NCI-H460 (cell line): ENCODE measurements at places on chromosomes 16 and 17. TPM values are rescaled to one million over a fixed set of nuclear protein-coding genes. Genes with fewer than 3 reads are reported as not detected.

The ABCC11 gene
- not detected in 2 replicates for total RNA-seq

The ABCA9 gene
- 0.02 TPM in 1 of 2 replicates, not detected in the other for total RNA-seq

The CDH3 gene
- not detected in 2 replicates for total RNA-seq

The CTRB2 gene
- not detected in 2 replicates for total RNA-seq

DNA sequence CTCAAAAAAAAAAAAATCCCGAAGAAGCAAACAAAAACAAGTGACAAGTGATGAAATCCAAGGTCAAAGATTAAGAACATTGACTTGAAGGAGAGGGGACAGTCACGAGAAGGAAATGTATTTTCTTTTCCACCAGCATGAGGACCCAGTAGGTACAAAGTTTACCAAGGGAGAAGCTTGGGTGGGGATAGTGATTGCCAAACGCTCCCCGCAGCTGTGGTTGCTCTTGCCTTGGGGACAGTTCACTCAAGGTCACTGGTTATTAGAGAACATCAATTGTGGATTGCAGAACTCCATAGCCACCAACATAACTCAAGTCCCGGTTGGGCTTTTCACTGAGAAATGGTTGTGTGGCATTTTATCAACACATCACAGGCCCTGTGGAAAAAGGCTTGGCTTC, 27.0 kb downstream of the RSL1D1 start:
- no peak for DNase-seq

The NTN3 gene
- total RNA-seq: 0.07 and 0.14 TPM in 2 replicates

GRCh38 chr17:37286430-37286829, 89.4 kb upstream of the C17orf78 start:
- DNase-seq: no peak

The MEFV gene
- total RNA-seq: 0.17 TPM in 1 of 2 replicates, not detected in the other

DNA sequence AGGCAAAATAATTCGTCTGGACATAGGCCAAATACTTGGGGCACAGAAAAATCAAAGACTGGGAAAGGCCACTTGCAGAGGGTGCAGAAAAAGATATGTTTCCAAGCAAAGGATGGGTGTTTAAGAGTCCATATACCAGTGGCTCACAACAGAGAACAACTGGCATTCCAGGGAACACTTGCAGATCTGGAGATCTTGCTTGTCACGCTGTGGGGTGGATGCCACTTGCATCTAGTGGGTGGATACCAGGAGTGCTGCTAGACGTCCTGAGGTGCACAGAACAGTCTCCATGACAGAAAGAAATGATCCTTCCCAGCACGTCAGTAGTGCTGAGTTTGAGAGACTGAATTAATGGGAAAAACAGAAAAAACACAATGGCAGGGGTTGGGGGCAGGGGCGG, 8.4 kb downstream of the CBX8 start:
- no peak for DNase-seq

The CDRT15 gene
- total RNA-seq: not detected in 2 replicates

DNA sequence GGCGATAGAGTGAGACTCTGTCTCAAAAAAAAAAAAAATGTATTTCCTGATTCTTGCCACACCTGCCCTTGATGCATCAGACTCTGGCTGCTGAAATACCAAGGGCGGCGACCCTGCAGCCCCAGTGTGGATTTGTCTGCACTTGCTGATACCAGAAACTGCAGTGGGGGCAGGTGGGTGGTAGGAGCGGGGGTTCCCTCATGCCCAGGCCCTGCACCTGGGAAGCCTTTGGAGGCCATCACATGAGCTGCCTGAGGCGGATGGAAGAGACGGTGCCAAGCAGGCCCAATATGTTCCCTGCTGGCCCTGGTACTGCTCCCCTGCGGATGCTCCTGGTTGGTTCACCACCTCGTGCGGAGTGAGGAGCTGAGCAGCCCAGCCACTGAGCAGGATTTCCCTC, 50.6 kb downstream of the MARF1 start:
- no peak for DNase-seq

The HGS gene
- 57.5 and 57.9 TPM in 2 replicates for total RNA-seq

DNA sequence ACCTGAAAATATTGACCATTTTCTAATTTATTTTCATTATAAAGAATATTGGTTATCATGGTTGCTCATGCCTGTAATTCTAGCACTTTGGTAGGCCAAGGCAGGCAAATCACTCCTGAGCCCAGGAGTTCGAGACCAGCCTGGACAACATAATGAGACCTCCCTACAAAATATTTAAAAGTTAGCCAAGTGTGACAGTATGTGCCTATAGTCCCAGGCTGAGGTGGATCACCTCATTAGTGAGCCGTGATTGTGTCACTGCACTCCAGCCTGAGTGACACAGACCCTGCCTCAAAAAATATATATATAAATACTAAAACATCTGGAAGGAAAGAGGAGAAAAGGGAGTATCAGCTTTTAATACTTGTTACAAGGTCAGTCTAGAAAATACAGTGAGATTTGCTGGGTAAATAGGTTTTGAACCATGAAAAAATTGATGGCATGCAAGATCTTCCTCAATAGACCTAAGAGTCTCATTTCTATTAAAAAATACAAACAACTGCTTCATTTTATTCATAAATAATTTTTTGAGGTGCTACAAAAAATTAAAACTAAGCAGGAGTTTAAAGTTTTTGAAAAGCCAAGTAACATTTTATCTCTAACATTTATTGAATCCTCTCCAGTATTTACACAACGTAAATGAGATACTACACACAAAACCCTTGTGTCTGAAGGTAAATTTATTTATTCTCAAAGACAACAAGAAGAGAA, 47.7 kb downstream of the TUBD1 start:
- no peak for DNase-seq

DNA sequence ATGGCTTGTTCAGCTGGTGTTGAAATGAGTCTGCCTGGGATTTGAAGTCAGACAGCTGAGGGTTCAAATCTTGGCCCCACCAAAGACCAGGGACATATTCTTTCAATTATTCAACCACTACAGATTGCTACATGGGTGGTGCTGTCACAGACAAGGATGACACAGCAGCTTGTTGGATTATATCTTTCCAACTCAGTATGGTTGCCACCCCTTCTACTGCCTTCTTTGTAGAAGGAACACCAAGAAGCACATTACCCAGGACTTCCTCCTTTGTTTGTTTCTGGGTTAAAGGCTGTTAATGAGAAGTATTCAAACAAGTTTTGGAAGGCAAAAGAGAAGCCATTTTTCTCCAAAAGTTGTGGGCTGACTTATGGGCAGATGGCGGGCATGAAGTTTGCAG, 78.6 kb downstream of the COPRS start:
- DNase-seq: no peak

GRCh38 chr17:39688475-39688835, 598 bp upstream of the PGAP3 start:
- no peak for DNase-seq

DNA sequence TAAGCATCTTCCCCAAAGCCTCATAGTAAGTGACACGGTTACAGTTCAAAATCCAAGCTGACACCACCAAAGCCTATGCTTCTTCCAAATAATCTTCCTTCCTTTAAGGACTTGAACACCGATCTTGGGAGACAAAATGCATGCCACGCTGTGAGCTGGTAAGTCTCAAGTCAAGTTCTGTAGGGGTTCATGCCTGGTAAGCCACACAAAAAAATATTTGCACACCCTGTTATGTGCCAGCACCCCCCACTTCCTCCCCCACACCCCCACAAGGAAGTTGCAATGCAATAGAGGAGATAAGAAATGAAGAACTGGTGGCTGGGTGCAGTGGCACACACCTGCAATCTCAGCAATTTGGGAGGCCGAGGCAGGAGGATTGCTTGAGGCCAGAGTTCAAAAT, 5.6 kb downstream of the NOG start:
- DNase-seq: no peak

The FOXL1 gene
- 10.8 and 11.3 TPM in 2 replicates for total RNA-seq

DNA sequence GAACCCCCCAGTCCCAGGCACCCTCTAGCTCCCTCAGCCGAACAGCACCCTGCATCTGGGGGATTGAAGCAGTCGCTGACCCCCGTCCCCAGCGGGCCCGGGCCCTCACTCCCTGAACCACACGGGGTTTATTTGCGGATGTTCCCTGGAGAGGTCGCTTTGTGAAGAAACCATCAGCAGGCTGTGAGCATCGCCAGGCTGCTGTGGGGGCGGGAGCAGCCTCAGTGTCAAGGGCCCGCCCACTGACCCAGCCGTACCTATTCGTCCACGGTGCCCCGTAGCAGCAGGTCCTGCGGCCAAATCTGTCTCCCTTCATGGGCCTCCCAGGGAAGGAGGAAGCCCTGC, 6.4 kb upstream of the RAB40C start:
- no peak for DNase-seq

DNA sequence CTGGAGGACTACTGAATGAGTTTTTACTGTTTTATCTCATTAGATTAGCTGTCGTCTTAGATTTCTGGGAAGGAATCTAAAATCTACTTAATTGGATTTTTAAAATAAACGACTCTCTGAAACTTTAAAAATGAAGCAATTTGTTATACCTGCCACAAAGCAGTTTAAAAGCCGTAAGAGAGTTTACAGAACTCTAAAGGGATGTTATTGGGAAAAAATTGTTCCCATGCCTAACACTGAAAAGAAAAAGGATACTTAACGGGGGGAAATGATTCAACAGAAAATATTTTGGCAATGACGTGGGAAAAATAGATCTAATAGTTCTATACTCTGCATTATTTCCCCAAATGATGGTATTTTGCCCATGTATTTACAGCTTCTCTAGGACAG, 27.0 kb downstream of the ARHGAP17 start:
- DNase-seq: no peak

GRCh38 chr16:48609652-48610029, 339 bp downstream of the N4BP1 start:
- peak; percentile 28 for DNase-seq

The ZFPM1 gene
- 0.67 and 0.95 TPM in 2 replicates for total RNA-seq

DNA sequence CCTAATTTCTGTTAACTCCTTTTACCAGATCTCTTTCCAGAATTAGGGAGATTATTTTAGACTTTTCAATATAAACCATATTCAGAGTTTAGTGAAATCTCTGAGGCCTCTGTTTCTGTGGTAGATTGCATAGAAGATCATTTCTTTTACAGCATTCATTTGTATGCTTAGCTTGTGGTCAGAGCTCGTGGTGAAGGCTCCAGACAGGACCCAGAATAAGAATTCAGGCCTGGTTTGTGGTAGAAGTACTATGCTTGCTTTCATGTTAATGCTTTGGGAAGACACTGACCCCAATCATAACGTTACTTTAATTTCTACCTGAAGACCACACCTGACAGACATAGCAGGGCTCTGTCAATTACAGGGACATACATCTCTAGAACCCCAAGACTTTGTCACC, 258.1 kb downstream of the FTO start:
- DNase-seq: no peak

The CCL4 gene
- not detected in 2 replicates for total RNA-seq

The NLK gene
- total RNA-seq: 11.3 and 13.0 TPM in 2 replicates

- no peak for DNase-seq
These were observed 638.0 kb downstream of the MAF start for GRCh38 chr16:78962457-78962929.

GRCh38 chr17:50043290-50044148, 12.4 kb upstream of the ITGA3 start:
- no peak for DNase-seq

DNA sequence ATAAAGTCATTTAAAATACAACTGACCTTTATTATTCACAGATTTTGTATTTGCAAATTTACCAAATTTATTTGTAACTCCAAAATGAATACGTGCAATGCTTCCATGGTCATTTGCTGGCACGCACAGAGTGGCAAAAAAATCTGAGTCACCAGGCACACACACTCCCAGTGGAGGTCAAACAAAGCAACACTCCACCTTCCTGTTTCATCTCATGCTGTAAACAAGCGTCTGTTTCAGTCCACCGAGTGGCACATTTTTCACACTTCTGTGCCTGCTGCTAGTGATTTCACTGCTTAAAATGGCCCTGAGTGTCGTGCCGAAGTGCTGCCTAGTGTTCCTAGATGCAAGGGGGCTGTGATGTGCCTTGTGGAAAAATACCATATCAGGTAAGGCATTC, 17.8 kb upstream of the ITGAE start:
- DNase-seq: peak; percentile 26

DNA sequence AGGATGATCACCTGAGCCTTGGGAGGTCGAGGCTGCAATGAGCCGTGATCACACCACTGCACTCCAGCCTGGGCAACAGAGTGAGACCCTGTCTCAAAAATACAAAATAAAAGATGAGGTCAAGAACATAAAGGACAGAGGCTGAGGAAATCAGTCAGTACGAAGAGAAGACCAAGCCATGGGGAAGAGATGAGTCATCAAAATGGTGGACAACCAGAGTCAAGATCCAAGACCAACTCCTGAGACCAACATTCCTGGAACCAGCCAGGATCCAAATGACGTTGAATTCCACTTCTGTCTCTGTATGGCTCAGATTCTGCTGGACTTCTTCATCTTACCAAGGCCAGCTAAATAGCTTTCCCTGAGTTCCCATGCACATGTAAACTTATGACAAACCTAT, 44.8 kb upstream of the NOG start:
- DNase-seq: no peak

The RBFOX1 gene
- not detected in 2 replicates for total RNA-seq

DNA sequence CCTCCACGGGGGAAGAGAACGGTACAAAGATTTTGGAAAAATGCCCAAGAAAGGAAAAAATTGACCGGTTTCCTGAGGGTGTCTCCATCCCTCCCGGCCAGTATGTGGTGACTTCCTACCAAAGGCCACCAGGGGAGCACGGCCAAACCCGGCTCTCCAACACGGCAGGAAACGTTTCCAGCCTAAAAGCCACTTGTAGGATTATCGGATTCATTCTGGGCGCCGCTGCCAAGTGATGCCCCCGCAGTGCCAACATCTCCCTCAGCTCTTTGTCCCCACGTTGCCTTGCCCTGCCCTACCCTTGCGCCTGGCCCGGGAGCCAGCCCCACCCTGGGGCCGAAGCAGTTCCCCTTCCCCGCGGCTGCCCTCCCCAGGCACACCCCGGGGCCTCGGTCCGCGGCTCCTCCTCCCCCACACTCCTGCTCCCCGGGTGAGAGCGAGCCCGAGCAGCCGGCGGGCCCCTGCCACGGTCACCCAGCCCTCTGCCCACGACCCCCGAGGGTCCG, 688 bp downstream of the CRK start:
- DNase-seq: peak; percentile 50

The BRIP1 gene
- 4.8 and 4.9 TPM in 2 replicates for total RNA-seq

The SOCS1 gene
- 0.75 and 1.1 TPM in 2 replicates for total RNA-seq

GRCh38 chr17:36500745-36501225, 14.3 kb downstream of the ZNHIT3 start:
- no peak for DNase-seq

DNA sequence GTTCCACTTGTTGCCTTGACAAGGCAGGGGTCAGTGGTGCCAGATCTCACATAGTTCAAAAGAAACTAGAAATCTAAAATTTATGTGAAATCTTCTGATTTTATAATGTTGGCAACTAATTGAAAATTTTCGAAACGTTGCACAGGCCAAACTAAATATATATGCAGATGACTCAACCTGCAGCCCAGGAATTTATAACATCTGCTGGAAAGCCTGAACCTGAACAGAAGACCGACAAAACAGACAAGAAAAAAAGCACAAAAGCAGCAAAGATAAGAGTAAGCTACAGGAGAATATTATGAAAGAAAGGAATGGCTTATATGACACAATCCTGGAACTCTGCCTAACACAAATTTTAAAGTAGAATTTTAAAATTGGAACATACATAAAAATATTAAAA, 207.6 kb downstream of the CEP112 start:
- no peak for DNase-seq
